A549 treated with DMSO at 1 μM for 4 hours (cell line): ENCODE measurements at places on chromosomes 1 and 21. TPM values are rescaled to one million over a fixed set of nuclear protein-coding genes. Genes with fewer than 3 reads are reported as not detected.

VCAM1 gene
- 0.03 to 0.05 TPM (median 0.05 TPM) in 3 of 5 replicates, not detected in the others for total RNA-seq

FAM72D gene
- 5.3 to 7.8 TPM (median 7.0 TPM) in 5 replicates for total RNA-seq

SPAG17 gene
- total RNA-seq = not detected in 5 replicates

PGLYRP3 gene
- not detected in 5 replicates for total RNA-seq

FAM151A gene
- total RNA-seq = not detected in 5 replicates

NBPF4 gene
- total RNA-seq = 0.14 to 0.25 TPM (median 0.25 TPM) in 5 replicates
